ENCODE measurements at places on chromosomes 11 and 22. TPM values are rescaled to one million over a fixed set of nuclear protein-coding genes. Genes with fewer than 3 reads are reported as not detected.

OOSP1 gene
- not detected for polyA plus RNA-seq

FGF4 gene
- polyA plus RNA-seq: 12.0 TPM

KDM2A gene
- polyA plus RNA-seq: 51.6 TPM

OR52B4 gene
- polyA plus RNA-seq: not detected

OR10G6 gene
- not detected for polyA plus RNA-seq

DNA sequence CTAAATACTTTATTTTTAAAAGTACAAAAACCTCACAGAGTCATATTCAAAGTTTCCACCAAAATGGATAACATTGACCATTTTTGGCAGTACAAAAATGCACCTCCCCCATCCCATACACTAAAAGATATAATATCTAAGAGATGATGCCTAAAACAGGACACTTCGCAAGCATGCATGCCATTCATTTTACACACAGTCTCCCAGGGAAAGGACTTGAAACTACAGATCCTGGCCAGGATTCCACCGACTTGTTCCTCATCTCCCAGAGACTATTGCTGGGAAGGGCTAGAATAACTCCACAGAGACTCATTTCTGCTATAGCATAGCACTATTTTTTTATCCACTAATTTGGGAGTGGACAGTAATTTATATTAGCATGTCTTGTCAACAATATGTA, 81.7 kb downstream of the MTNR1B start:
- no peak for DNase-seq

DNA sequence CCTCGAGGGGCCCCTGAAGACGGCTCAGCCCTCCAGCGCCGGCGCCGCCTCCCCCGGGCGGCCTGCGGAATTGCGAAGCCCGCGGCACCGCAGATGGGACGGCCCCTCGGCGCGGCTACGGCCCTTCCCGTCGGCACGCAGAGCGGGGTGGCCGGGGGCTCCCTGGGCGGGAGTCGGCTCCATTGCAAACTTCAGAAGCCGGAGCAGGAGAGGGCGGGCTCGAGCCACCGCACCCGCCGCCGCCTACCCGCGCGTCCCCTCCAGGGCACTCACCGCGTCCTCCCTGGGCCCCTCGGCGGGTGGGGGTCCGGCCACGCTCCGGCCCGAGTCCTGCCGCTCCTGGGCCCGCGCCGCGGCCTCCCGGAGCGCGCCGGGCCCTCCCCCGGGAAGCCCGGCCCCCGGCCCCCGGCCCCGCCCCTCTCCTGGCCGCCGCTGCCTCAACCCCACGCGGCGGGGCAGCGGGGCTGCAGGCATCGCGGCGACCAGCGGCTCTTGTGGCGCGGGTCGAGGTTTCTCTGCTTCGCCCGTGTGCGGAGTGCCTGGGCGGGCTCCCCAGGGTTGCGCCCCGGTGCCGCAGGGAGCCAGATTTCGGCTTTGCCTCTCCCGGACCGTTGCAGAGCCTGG, at the start of gene PACSIN3:
TSS of gene PACSIN3 (minus strand) at position 359 of the 624 bp plus-strand sequence. CDS start 3,707 bp downstream, outside the sequence.
- no peak for DNase-seq

DNA sequence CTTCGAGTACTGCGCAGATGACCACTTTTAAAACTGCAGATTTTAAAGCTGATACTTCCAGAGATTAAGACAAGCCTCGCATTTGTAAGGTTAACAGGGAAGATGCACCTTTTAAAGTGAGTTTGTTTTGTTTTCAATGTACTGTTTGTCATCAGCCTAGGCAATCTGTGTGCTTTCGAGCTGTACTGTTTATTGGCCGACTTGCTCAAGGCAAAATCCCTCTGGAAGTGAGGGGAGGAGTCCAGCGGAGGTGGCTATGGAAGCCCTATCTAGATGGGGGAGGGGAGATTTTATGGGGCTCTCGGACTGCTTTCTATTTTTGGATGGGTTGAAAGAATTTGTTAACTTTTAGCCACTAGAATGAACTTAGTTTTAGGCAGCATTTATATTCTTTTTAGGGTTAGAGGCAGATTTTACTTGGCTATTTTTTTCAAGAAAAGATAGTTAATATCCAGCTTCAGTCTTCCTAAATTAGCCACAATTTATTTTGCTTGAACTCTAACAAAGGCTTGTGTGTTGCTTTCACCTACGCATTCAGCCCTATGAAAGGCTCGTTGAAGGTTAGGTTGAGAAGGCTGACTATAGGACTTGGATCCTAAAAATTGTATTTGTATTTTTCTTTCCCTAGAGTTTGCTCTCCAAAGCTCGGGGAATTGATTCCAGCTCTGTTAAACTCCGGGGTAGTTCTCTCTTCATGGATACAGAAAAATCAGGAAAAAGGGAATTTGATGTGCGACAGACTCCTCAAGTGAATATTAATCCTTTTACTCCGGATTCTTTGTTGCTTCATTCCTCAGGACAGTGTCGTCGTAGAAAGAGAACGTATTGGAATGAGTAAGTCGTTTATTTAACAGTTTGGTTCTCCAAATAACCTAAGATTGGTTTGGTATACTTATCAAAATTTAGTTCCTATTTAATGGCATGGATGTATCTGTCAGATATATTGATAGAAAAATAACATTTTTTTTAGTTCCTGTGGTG, 2.1 kb downstream of the WEE1 start:
- peak; percentile 76 for DNase-seq

DNA sequence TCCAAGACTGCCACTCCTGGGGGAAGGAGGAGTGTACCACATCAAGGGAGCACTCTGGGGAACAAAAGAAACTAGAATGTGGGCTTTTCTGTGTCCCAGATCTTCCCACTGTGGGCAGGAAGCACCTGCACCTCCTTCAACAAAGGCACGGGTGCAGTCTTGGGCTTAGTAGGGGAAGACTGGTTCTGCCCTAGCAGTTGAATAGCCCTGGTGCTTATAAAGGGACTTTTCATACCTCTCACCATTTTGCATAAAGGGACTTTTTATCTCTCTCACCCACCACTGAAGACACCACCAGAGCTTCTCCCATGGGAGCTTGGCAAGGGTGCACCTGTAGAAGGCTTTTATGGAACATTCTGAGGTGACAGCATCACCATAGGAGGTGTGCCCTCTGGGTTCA, 65.8 kb upstream of the MS4A8 start:
- no peak for DNase-seq

DNA sequence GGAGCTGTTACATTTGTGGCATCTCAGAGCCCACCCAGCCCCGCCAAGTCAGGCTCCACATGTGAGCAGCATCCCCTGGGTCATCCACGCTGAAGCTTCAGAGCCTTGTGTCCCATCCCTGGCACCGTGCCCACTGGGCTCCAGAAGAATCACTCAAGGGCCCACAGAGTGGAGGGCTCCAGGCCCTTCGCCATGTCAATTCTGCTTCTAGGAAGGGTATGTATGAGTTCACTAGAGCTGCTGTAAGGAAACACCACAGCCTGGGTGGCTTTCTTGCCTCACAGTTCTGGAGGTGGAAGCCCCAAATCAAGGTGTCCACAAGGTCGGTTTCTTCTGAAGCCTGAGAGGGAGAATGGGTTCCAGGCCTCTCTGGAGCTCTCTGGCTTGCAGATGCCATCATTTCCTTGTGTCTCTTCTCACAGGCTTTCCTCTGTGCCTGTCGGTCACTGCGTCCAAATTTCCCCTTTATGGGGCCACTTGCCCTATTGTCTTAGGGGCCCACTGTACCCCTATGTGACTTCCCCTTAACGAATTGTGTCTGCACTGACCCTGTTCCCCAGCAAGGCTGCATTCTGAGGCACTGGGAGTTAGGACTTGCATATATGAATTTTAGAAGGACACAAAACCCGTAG, 1476.0 kb downstream of the TBC1D22A start:
- no peak for DNase-seq

DNA sequence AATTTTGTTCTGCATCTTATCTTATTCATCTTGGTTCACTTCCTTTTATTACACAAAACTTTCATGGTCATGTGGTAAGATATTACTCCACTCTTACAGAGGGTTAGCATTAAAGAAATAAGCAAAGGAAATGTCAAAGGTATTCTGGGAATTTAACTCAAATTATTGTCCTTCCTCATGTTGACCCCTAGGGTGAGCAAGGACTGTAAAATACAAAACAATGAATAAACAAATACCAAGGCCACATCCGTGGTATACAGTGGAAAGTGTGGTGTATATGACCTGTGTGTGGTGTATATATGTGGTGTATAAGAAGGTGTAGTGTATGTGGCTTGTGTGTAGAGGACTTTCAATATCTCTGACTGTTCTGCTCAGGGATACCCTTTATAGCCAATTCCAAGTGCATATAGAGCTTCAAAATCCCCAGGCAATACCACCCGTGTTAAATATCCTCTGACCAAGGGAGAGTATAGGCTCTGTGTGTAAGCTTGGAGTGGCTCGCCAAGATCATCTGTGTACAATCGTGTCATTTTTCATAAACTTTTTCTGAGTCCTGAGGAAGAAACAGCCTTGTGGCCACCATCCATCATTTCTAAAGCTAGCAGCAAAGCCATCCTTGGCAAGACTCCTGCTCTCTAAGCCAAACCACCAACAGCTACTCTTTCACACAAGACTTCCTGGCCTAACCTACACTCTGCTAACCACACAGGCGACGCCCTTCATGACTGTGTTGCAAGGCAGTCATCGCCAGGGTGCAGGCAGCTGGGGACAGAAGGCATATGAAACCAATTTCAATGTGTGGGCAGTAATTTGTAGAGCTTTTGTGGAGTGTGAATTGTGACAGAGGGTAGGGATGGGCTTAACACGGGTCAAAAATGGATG, 548.0 kb downstream of the ETS1 start:
- no peak for DNase-seq

Data from forelimb muscle (tissue), 1 donor.